ENCODE measurements at places on chromosomes 7 and 10.

DNA sequence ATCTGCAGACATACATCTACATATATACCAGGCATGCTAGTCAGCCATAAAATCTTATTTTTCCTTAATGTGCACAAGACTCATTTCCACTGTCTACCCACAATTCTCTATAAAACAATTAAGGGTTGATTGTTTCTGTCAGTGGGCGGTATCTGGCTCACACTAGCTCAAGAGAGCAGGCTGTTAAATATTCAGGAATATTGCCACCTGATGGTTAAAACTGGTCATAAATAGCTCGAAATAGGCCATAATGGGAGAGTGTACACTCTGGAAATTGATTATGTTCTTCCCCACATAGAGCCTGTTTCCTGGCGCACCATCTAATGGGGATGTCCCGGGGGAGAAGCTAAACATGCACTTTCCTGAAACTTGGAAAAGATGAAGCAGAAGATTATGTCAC, 620.6 kb upstream of the ANKRD30A start:
- DNase-seq: no peak

- no peak for DNase-seq
These were observed 32.3 kb downstream of the ATRNL1 start for GRCh38 chr10:115125505-115125904.

DNA sequence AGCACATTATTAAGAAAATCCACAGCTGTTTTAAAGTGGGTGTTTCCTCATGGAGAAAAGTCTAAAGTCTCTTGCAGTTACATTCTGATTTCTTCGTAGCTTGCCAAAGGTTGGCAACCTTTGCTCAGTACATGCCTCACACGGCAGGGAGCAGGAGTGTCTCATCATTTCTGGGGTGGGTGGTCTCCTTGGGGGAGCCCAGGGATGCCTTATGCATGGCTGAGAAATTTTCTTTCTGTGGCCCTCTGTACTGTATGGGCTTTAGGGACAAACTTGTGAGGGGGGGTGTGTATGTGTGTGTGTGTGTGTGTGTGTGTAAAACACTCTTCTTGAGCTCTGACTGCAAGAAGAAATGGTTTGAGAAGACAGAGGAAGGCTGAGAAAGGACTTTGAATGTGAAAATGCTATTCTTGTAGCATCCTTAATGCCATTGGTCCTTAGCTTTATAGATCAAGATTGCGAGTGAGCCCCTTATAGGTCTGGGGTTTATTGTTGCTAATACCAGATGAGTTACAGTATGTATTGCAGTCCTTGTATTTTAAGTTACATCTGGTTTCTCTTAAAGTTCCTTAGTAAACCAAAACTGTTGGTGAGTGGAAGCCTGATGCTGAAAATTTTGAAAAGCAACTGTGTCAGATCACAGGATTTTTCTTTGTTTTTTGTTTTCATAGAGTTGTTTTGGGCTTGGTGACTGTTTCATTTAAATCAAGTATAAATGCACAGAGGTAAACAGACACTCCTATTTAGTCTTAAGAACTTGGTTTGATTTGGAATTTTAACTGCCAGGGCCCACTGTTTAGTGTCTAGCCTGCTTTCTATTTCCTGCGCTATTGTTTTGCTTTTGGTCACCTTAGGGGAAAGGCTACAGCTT, 242.0 kb downstream of the BICC1 start:
- no peak for DNase-seq

DNA sequence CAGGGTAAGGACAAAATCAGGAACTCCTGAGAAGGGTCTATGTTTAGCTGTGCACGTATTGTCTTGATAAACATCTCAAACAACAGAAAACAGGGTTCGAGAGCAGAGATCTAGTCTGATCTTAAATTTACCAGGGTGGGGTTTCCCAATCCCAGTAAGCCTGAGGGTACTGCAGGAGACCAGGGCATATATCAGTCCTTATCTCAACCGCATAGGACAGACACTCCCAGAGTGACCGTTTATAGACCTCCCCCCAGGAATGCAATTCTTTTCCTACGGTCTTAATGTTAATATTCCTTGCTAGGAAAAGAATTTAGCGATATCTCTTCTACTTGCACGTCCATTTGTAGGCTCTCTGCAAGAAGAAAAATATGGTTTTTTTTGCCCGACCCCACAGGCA, 35.5 kb downstream of the VIM start:
- no peak for DNase-seq

DNA sequence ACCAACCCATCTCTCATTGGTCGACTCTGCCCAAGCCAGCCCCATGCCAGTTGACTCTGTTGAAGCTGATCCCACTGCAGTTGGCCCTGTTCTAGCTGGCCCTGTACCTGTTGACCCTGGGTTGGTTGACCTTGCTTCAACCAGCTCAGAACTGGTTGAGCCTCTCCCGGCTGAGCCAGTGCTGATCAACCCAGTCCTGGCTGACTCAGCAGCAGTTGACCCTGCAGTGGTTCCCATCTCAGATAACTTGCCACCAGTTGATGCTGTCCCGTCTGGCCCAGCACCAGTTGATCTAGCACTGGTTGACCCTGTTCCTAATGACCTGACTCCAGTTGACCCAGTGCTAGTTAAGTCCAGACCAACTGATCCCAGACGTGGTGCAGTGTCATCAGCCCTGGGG, 7.4 kb downstream of the PPRC1 start:
- no peak for DNase-seq

GRCh38 chr7:20280475-20281351, 50.0 kb upstream of the ITGB8 start:
- DNase-seq: no peak

DNA sequence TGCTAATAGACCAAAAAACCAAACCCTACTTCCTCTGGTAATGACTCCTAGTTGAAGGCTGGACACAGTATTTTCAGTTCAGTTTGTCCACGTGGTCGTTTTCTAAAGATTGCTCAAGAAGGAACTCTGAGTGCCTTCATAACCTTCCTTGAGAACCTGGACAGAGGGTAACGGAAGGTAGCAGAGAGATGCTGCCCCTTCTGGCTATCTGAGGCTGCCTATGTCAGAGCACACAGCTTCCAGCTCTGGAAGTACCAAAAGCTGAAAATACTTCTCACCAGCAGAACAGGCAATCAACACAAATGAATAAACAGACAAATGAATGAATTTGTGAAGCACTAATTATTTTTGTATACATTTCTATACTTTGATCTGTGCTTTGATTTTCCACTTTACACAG, 85.2 kb downstream of the AMPH start:
- no peak for DNase-seq

DNA sequence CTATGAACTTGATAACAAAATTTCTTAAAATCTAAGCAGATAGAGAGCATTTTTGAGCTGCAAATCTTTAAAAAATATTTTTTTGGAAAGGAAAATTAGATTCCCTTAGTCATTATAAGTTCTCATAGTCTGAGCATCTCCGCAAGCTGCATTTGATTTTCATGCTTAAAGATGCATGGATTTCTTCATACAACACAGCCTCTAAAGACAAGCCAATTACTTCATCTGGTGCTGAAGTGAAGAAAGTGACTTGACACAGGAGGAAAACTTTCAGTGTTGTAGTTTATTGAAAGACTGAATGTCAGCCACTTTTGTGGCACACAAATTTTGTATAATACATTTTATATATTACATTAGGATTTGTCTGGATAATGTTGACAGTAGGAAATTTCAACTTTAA, 22.5 kb downstream of the SEMA3D start:
- no peak for DNase-seq

GRCh38 chr10:7667262-7668141, 736 bp upstream of the ITIH5 start:
- DNase-seq: peak; percentile 21

- DNase-seq: no peak
These were observed 70.1 kb downstream of the IMMP2L start for GRCh38 chr7:111492234-111492633.

DNA sequence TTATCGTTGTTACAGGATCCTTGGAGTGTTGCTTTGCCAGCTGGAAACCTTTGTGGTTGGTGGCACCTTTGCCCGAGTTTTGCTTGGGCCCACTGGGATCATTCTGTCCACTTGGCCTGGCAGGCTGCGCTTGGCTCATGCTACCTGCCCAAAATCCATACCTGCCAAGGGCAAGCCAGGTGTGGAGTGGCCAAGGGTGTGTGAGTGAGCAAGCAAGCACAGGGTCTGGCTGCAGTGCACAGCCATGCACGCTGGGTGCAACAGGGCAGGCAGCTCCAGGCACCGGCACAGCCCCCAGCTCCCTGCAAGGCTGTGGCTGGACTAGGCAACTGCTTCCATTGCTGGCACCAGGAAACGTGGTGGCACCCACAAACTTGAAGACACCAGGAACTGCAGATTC, 421.8 kb downstream of the ARL4A start:
- no peak for DNase-seq

DNA sequence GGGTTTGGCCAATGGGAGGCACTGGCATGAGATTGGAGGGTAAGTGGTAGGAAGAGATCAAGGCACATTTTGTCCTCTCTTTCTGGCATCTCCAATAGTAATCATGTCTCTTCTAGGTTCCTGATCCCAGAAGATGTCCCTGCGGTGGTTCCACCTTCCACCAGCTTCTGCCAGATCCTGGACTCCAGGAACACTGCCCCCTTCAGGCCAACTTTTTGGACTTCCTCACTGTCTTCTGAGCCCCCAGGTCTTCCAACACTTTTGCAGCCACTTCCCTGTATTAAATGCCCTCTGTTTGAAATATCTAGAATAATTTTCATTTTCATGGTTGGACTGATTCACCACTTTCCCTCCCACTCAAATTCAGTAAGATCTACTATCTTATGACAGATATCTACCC, 60.9 kb downstream of the BAMBI start:
- DNase-seq: no peak

GRCh38 chr10:122486406-122487080, 25.2 kb downstream of the HTRA1 start:
- DNase-seq: no peak

GRCh38 chr10:26573674-26574073, 123.8 kb upstream of the PDSS1 start:
- DNase-seq: no peak

DNA sequence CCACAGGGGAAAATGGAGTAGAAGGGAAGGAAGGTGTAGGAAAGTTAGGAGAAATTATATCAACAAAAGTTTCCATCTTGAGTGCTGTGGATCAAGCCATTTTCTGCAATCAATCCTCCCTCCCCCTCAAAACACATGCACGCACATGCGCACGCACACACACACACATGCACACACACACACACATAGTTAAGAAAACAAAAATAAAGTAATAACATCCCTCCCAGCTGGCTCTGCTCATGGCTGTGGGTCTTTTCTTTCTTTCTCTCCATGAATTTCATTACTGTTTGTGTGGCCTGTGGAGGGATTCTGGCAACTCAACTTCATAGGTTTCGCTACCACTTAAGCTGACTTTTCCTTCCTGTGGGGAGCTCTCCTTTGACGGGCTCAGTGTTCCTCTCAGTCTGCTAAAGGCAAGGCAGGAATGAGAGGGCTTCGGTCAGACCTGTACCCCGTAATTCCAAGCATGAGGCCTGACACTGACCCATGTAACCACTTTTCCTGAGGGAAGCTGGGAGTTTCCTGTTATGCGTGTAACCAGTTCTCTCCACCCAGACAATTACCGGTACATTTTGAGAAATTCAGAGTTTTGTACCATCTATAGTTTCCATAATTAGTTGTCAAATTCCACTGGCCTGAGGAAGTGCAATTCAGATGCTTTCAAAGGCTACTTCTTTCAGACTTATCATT, 79.8 kb downstream of the ZNF92 start:
- DNase-seq: no peak

DNA sequence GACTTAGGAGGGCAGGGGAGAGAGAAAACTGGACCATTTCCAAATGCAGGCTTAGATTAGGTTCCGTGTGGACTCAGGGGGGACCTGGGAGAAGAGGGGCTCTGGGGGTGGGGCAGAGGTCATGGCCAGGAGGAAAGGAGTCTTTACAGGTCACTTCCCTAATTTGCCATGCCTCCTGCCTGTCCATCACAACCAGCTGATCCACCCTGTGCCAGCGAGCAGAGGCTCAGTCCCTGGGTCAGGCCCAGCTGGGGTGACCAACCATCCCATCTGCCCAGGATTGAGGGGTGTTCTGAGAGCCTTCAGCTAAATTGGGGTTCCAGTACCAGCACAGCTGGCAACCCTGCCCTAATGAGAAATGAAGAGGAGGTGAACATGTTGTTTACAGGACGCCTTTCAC, 84.6 kb upstream of the CACUL1 start:
- no peak for DNase-seq

- no peak for DNase-seq
These were observed 24.2 kb upstream of the SHH start for GRCh38 chr7:155836216-155837125.

GRCh38 chr10:67772894-67773511, 65.0 kb downstream of the DNAJC12 start:
- DNase-seq: peak; percentile 71

DNA sequence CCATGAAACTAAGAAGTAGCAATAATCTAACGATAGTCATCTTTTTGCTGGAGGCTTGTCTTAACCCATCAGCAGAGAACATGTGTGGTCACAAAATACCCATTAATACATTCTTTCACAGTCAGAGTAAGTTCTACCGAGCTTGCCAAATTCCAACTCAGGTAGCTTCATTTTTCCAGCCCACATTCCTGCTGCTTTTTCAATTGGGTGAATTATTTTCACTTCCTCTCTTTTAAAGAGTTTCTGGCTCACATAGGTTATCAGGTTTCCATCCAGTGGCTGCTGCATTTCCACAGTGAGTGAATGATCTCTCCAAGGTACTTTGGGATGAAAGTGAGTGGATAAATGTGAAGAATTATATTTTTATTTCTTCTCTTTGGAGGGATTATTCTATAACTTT, 233.1 kb downstream of the SEMA3E start:
- DNase-seq: no peak

- DNase-seq: no peak
These were observed 135.9 kb downstream of the ZMYND11 start for GRCh38 chr10:271201-271600.

DNA sequence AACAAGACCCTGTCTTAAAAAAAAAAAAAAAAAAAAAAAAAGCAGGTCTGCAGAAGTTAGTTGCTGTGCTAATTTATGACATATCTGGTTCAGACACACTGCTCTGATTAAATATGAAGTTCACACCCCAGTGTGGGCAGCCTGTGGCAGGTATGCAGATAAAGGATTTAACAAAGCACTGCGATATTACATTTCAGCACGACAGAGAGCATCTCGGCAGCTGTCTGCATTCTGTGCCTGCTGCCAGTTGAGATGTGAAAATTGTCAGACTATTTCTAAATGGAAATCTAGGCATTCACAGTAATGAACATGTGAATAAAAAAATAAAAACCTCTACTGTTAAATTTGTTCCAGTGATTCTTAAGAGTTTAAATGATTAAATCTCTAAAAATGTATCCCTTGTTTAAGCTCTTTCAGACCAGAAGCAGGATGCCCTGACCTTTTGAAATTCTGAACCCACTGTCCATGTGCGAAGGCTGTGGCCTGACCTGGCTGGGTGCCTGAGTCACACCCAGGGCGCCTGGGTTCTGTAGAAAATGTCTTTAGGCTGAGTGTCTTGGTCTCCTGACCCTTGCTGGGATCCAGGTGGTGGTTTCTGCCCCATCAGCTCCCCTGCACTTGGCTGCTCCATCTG, 272.9 kb downstream of the WDR37 start:
- no peak for DNase-seq

Measured in GM10248 (cell line).